ENCODE measurements at places on chromosomes 5 and 9. TPM values are rescaled to one million over a fixed set of nuclear protein-coding genes. Genes with fewer than 3 reads are reported as not detected.

Gene CARTPT
- total RNA-seq = not detected

Gene FAF2
- 28.8 TPM for total RNA-seq

Gene AGGF1
- 21.3 TPM for total RNA-seq

Gene ASPN
- total RNA-seq = 2.8 TPM

Gene TMEM215
- not detected for total RNA-seq

- H3K27ac ChIP-seq = no peak overlapping the region
- H3K27me3 ChIP-seq = no peaks in the 10 kb centered on the region
- no peak for DNase-seq
- no peaks in the 10 kb centered on the region for H3K36me3 ChIP-seq
These were observed 1975.3 kb upstream of the CDH6 start for GRCh38 chr5:29218138-29218537.

DNA sequence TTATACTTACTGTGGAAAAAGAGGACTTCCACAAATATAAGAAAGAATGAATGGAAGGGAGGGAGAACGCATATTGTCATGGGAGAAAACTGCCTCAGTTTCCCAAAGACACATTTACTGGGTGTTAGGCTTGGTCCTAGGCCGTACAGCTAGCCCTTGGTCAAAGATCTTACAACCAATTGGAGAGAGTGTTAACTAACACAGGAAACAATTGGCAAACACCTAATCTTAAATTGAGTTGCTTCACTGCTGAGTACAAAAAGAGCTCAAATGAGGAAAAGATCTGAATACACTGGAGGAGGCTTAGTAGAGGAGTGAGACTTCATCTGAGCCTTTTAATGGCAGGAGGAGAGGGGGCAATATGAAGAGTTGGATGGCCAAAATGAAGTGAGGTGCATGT lies 161.7 kb downstream of the GLIS3 start:
- H3K27me3 ChIP-seq = no peaks in the 10 kb centered on the region
- peaks cover 2% of the 10 kb centered on the region for H3K4me1 ChIP-seq
- H3K36me3 ChIP-seq = no peaks in the 10 kb centered on the region
- no peak for DNase-seq
- H3K27ac ChIP-seq = no peak overlapping the region
- no peak overlapping the region for H3K4me3 ChIP-seq

DNA sequence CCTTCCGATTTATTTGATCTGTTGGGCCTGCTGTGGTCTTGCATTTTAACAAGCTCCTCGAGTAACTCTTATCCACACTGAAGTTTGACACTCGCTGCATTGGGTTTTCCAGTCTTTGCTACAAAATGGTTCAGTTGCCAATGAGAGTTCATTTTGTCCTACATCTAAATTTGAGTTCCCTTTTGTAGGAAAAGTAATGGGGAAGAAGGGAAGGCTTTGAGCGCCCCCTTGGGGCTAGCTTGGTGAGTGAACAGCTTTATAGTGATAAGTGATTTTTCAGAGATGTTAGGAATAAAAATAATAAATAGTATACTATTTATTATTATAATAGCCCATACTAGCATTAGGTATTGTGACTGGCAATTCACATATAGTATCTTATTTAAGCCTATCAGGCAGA lies 89.9 kb upstream of the GNAQ start:
- H3K4me3 ChIP-seq = no peak overlapping the region
- H3K27me3 ChIP-seq = peaks cover 4% of the 10 kb centered on the region
- H3K4me1 ChIP-seq = no peaks in the 10 kb centered on the region

- H3K27me3 ChIP-seq = no peaks in the 10 kb centered on the region
- no peaks in the 10 kb centered on the region for H3K36me3 ChIP-seq
- H3K27ac ChIP-seq = no peak overlapping the region
- peaks cover 23% of the 10 kb centered on the region for H3K4me1 ChIP-seq
- no peak for DNase-seq
- H3K4me3 ChIP-seq = no peak overlapping the region
These were observed 74.5 kb downstream of the PTCD2 start for GRCh38 chr5:72394688-72395087.

GRCh38 chr9:71552480-71552879 lies 215.8 kb downstream of the CEMIP2 start:
- H3K4me3 ChIP-seq = no peak overlapping the region
- no peaks in the 10 kb centered on the region for H3K4me1 ChIP-seq
- no peak overlapping the region for H3K27ac ChIP-seq

- no peak for DNase-seq
- no peaks in the 10 kb centered on the region for H3K4me1 ChIP-seq
- H3K27me3 ChIP-seq = no peaks in the 10 kb centered on the region
- no peaks in the 10 kb centered on the region for H3K36me3 ChIP-seq
These were observed 417.2 kb downstream of the TLR4 start for GRCh38 chr9:118121361-118121760.

DNA sequence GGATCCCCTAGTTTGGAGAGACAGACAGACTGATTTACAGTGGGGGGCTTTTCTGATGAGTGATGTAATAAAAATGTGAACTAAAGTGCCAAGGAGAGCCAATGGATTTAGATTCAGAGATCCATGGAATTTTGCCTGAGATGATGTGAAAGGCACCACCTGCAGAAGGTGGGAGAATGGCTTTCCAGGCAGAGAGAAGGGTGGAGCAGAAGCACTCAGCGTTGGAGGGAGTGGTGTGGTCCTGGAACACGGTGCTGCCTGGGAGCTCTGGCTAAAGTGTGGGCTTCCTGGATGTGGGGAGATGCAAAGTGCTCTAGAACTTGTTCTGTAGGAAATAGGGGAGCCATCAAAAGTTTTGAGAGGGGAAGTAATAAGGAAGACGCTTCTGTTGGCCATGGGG lies 57.0 kb downstream of the IQGAP2 start:
- no peaks in the 10 kb centered on the region for H3K4me1 ChIP-seq
- H3K27ac ChIP-seq = no peak overlapping the region
- H3K27me3 ChIP-seq = no peaks in the 10 kb centered on the region
- no peak for DNase-seq
- H3K36me3 ChIP-seq = no peaks in the 10 kb centered on the region
